WERI-Rb-1 (cell line): ENCODE measurements at places on chromosomes 2 and 18.

GRCh38 chr2:30798536-30798991 lies 8.7 kb downstream of the CAPN13 start:
- no peak for DNase-seq

DNA sequence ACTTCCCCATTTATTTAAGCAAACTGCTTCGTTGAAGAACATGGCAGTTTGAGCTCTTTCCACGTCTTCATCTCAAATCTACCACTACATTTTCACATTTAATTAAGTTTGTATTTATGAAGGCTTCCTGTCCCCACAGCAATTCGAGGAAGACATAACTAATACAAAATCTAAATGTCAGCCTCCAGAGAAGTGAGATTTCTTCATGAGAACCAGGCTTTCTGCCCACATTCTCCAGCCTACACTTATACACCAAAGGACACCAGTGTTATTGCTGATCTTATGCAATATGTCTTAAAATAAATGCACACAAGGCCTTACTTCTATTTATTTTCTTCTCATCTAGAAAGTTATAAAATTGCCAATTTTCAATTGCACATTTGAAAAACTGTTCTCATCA lies 1209.3 kb upstream of the FAM98A start:
- no peak for DNase-seq

DNA sequence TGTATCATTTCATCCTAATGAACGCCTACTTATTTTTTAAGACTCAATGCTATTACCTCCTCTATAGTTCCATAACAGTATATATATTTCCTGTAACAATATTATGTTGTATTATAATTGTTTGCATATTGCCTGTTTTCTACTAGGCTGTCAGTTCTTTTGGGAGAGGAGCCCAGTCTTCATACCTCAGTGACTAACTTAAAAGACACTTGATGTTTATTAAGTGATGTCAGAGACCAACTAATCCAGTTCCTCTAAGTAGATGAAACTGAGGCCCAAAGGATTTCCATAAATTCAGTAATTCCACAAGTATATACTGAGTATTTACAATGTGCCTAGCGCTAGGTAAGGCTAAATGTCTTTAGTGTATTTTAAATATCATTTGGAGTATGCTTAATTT lies 48.9 kb upstream of the AAK1 start:
- DNase-seq = no peak

GRCh38 chr18:22026889-22027288 lies 142.5 kb upstream of the GATA6 start:
- DNase-seq = peak; percentile 31

- DNase-seq = no peak
Measured at GRCh38 chr2:170165129-170165528, 12.8 kb upstream of the MYO3B start.

GRCh38 chr2:136297312-136297711 lies 179.4 kb upstream of the CXCR4 start:
- no peak for DNase-seq

DNA sequence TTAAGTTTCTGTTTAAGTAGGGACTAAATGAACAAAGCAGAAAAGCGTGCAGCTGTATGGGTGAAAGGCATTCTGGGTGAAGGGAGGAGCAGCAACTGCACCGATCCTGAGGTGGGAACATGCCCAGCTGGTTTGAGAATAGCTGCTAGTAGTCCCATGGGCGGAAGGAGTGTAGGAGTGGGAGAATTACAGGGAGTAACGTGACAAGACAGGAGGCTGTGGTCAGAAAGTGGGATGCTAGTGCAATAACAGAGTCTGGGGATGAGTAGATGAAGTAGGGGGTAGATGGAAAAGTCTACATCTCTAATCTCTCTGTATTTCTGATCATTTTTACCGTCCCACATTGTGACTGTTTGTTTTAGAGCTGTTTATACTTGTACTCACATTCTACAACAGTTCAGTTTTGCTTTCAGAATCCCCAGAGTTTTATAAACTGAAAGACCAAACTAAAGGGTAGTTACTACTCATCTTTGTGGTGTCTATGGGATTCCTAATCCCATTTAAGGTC lies 118.9 kb downstream of the LCLAT1 start:
- no peak for DNase-seq

DNA sequence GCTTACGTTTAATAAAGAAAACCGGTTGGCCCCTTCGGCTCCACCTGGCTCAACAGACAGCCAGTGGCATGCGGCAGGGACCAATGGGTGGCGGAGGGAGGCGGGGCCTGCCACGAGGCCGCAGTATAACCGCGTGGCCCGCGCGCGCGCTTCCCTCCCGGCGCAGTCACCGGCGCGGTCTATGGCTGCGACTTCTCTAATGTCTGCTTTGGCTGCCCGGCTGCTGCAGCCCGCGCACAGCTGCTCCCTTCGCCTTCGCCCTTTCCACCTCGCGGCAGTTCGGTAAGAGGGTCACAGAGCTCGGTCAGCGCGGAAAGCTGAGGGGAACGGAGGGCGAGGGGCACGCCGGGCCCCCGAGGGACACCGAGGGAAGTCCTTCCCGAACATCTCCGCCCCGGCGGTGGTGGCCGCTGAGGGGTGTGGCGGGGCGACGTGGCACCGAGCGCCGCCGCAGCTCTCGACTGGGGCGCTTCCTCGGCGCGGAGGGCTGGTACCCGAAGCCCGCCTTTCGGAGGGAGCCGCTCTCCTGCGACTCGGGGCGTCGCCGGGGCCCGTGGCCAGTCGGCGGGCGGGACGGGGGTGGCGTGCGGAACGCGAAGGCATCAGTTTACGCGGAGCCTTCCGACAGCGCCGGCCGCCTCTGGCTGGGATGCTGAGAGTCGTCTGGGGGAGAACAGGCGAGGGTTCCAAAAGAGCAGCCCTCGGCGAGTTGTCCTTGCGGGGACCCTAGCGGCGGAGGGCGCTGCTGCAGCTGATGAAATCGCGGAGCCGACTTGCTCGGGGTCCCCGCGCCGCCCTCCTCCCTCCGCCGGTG lies at the start of gene MTHFD2:
Gene MTHFD2 (plus strand): TSS at position 155 of the 814 bp plus-strand sequence. CDS start 27 bp downstream, at position 182.
- peak; percentile 98 for DNase-seq

- DNase-seq = no peak
Measured at GRCh38 chr2:70696142-70696541, 71.9 kb downstream of the ADD2 start.

- DNase-seq = no peak
Measured at GRCh38 chr2:121094845-121095244, 190.2 kb downstream of the TFCP2L1 start.

- no peak for DNase-seq
Measured at GRCh38 chr2:66869076-66869475, 434.2 kb downstream of the MEIS1 start.

DNA sequence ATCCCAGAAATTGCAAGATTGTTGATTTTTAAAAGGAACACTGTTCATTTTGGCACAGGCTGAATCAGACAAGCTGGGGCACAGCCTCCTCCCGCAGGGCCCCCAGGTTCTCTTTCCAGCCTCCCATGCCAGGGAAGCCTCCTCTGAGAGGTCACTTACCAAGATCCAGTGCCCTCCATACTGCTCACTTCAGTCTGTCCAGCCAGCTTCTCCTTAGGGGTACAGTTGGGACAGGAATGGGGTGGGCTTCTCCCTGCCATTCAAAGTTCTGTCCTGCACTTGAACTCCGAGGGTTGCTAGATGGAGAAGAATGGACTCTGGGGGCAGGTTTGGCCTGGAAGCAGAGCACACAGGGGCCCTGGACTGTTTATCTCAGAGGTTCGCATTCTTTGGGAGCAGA lies 7.5 kb upstream of the CYP26B1 start:
- no peak for DNase-seq

DNA sequence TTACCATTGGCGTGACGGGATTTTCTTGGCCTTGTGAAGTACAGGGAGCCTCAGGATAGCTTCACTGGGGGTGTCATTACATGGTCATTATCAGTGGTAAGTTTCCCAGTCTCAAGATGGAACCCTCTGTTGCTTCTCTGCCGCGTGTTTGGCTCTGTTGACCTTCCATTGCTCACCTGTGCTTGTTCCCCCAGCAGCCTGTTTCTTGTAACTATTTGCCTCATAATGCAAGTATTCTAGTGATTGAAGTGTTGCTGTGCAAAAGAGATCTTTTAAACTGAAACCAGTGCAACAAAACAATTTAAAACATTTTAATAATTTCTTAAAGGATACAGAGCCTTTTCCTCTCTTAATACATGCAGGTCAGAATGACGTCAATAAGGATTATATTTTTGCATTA lies 24.6 kb downstream of the PRKCE start:
- no peak for DNase-seq

DNA sequence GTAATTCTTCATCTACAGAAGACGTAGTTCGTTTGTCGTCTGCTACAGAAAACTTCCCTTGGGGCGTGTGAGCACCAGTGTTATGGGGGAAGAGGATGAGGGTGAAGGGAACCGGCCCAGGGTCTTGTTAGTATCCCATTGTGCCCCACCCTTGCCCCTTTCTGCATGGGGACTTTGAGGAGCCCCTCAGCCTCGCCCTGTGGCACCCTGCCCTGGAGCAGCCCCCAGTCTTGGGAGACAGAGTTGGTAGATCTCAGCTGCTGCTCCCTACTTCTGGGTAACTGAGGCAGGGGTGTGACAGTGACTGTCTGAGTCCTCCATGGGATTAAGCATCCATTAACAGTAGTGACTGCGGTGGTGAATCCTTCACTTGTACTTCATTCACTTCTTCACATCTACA lies 50.1 kb downstream of the RNF144A start:
- DNase-seq = no peak

DNA sequence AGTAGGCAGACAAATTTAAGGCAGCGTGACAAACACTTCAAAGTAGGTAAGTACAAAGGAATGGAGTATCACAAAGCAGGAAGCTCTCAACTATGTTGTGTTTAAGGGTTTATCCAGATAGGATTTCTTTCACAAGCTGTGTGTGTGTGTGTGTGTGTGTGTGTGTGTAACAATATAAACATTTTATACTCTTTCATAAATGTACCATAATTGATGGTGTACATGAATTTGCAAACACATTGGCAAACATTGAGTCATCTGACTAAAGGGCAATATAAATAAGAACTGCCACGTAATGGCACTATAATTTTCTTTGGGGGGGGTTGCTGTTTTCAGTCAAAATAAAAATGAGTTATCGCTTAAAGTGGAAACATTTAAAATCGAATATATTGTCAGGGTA lies 1004.4 kb upstream of the DDX18 start:
- no peak for DNase-seq

DNA sequence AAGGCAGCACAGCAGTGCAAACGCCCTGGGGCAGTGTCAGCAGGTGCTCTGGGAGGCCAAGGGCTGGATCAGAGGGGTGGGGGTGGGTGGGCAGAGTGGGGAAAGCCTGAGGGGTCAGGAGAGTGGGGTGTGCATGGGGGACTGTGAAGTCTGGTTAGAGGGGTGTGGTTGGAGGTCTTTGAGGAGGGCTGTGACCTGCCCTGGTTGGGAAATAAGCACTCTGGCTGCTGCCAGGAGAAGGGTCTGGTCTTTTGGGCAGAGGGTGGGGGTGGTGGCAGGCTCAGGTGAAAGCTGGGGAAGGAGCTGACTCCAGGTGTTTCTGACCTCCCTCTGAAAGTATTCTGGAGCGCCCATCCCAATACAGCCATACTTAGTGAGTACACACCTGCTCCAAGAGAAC lies 4.2 kb downstream of the ALPI start:
- DNase-seq = no peak

DNA sequence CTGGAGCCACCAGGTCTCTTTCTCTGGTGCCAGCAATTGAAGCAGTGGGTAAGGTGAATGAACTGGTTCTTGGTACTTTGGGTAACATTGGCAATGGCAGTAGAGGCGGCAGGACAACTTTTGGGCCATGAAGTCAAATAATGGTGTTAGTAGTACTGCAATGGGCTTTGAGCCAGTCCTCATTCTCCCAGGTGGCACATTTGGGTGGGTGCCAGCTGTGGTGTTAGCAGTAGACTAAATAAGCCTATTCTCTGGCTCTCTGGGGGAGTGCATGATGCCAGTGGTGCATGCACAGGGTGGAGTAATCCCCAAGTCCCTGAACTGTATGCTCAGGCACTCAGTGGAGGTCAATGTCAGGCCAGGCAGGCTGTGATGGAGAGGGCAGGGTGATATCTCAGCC lies 120.2 kb upstream of the LRRTM4 start:
- no peak for DNase-seq

DNA sequence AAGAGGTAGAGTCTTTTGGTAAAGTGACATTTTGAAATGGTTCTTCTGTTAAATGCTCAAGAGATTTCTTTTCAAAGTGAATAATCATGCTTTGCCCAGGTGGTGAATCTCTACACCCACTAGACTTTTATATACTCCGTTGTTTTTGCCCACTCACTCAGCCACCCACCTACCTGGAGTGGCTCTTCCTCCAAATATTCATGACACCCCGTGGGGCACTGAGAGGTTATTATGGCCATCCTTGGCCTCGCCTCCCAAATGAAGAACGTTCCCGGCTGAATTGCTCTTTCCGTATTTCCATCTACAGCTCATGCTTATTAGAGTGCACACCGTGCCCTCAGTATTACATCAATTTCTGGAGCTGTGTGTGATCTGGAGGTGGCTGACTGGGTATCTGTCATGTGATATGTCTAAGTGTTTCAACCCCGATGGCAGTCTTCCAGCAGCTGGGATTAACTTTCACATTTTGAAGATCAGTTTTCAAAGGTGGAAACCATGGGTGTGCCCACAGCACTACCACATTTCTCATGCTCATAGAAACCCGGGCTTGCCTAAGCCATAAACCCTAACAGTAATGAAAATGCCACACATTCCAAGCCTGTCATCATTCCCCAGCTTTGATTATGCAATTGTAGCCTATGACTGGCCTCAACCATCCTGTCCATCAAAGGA lies 406.6 kb upstream of the MMADHC start:
- DNase-seq = no peak

DNA sequence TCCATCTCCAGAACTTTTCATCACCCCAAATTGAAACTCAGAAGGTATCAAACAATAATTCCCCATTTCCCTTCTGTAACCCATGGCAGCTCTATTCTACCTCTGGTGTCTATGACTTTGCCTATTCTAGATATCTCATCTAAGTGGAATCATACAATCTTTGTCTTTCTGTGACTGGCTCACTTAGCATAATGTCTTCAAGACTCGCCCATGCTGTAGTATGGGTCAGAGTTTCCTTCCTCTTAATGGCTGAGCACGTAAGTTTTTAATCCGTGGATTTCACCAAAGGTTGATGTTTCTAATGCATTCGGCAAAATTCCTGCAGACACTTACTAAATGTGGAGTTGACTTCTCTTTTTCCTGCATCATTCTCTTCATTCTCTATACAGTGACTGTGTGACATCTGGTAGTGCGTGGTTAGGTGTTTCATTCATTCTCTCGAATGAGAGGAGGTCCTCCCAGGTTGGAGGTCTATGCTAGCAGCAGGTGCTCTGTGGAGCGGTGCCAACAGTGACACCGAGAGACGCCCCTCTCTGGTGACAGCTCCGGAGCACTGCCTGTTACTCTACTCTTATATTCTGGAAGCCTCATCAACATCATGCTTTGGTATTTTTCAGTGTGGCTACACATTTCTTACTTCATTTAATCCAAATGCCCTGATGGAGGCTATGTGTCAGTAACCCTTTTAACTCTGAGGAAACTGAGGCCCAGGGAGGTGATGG lies 50.1 kb downstream of the ATOH8 start:
- peak; percentile 1 for DNase-seq

- DNase-seq = no peak
Measured at GRCh38 chr2:64839844-64840243, 149.4 kb upstream of the SLC1A4 start.

DNA sequence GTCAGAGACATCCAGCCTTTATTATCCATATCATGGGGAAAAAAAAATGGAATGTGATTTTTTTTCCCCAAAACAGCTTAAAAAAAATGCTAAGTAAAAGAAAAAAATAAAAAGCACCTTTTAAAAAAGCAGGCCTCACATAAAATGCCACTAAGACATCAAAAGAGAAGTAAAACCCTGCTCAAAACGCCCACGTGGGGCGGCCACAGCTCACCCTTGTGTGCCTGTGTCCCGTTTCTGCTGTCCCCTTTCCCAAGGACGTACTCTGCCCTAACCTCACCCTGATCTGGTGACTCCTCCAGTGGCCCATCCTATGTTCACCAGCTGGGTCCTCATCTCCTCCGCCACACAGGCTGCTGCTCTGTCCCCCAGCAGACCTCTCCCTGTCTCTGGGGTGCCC lies 125.4 kb downstream of the NEDD4L start:
- no peak for DNase-seq
